NCI-H187 treated with DMSO at 0.1 percent for 48 hours (cell line): ENCODE measurements at places on chromosomes 7 and 10.

- no peak for DNase-seq
Observed at GRCh38 chr7:74708569-74709275, 51.2 kb downstream of the GTF2I start.

DNA sequence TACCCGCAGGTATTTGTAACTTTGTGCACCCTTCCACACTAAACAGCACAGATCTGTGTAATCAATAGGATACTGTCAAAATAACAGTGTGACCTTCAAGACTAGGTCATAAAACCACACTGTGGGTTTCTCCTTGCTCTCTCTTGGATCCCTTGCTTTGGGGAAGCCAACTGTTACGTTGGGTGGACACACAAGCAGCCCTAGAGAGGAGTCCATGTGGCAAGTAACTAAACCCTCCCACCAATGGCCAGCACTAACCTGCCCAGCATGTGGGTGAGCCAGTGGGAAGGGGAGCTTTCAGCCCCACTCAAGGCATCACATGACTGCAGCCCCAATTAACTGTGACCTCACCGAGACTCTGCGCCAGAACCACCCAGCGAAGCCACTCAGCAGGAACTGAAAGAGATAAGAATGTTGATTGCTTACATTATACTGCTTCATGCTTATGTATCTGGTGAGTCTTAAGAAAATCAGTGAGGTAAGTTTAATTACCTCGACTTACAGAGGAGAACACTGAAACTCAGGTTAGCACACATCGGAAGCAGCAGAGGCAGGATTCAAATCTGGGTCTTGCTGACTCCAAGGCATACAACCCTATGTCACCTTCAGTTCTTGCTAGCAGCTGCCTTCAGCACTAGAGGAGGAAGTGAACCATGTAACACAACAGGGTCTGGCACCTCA, 9.4 kb upstream of the ZC3HAV1 start:
- DNase-seq: peak; percentile 27

DNA sequence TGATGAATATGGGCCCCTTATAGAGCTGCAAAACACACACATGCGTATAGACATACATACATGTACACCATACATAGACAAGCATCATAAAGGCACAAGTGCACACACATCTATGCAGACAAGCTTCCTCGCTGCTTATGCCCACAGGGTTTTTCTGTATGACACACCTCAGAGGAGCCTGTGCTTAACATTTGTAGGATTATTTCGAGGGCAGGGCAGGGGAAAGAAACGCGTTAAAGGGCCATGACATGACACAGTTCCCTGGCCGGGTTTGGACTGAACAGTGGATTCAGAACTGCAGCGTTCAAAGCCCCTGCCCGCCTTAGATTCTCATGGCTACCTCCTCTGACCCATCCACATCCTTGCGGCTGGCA, 44.8 kb downstream of the CHST3 start:
- DNase-seq: no peak

DNA sequence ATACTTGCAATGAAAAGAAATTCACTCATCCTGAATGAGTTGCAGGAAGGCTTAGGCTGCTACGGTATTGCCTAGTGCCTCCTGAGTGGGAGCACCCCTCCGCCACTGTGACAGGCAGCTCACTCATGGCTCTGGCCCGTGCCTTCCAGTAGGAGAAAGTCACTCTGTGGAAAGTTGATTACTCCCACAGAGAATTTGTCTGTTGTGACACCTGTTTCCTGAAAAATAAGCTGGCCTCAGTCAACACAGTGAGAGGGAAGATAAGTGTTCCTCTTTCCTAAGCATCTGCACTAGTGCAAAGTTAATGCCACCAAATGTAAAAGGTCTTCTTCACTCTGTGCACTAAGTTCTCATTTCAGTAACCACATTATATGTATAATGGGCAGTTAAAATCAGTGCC, 158.8 kb upstream of the INHBA start:
- no peak for DNase-seq

DNA sequence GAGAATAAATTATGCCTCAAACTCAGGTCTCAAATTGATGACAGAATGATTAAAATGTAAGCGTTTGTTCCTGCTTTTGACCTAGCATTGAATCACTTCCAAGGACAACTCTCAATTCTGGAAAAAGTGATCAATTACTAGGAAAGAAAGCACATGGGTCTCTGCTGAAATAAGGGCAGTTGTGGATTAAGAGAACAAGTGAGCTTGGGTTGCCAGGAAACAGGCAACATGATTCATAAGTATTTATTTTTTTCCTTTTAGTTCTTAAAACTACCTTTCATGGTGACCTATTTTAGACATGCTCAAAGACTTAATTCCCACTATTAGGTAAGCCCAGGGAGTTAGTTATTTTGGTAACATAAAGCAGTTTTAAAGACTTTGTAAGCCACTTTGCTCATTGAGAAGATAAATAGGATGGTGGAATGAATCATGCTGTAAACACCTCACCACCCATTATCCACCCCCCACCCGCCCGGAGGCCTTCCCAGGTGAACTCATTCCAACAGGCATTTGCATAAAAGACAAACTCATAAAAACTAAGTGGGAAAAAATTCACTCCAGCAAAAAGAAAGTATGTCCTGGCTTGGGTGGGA, 728.3 kb downstream of the SORCS1 start:
- no peak for DNase-seq

- DNase-seq: no peak
Observed at GRCh38 chr10:114584419-114584818, 73.7 kb downstream of the ABLIM1 start.

DNA sequence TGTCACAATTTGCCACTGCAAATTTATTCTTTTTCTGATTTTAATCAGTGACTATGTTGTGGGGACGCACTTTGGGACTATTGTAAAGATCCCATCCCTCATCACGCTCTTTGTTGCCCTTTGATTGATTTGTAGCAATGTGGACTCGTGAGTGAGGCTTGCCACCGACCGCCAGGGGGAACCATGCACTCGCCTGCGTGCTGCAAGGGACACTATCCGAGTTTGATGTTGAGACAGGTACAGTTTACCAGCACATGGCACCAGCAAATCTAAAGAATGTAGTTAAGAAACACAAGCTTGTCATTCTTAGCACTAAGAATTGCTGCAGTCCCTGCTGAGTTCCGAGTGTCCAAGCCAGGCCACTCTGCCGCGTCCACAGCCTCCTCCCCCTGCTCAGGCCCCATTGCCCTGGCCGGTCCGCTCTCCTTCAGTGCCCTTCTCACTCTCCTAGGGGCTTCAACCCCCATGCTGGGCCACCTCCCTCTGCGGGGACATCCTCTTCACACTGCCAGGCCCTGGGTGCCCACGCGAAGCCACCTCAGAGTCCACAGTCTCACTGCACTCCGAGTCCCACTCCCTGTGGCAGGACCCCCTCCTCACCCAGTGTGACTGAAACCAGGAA, 2.0 kb upstream of the SFTPA2 start:
- no peak for DNase-seq

GRCh38 chr7:99381664-99382075, 7.1 kb downstream of the ARPC1B start:
- DNase-seq: no peak

DNA sequence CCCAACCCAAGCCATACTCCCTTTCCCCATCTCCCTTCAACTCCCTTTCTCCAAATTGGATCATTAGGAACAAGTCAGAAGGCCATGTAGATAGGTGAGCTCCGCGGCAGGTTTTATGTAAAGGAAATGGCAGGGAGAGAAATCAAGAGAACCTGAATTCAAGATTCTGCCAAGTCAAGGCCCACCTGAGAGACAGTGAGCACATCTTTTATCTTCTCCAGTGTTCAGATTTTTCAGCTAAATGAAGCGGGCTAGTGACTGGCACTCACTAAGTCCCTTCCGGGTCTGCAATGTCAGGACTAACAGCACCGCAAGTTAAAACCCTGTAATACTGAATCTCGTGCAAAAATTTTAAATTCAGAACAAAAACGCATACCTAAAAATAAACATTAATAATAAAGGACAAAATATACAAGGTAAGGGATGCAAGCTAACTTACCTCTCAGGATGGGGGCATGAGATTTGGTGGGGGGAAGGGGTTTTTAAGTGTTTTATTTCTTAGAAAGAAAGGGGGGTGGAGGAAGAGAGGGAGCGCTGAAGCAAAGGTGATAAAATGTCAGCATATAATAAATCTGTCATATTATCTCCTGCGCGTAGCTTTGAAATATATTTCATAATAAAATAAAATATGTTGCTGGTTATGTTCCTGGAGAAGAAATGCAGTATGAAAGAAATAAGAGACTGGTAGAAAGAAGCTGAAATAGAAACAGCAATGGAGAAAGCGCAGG, 17.6 kb downstream of the TCAF1 start:
- no peak for DNase-seq

DNA sequence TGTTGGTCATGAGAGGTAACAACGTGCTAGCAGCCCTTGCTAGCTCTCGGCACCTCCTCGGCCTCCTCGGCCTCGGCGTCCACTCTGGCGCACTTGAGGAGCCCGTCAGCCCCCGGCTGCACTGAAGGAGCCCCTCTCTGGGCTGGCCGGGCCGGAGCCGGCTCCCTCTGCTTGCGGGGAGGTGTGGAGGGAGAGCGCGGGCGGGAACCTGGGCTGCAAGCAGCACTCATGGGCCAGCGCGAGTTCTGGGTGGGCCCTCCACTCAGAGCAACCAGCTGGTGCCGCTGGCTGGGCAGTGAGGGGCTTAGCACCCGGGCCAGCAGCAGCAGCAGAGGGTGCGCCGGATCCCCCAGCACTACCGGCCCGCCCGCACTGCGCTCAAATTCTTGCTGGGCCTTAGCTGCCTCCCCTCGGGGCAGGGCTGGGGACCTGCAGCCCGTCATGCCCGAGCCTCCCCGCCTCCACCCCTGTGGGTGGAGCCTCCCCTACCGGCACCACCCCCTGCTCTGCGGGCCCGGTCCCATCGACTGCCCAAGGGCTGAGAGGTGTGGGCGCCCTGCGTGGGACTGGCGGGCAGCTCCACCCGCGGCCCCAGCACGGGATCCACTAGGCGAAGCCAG, 96.1 kb downstream of the PAXIP1 start:
- DNase-seq: no peak

GRCh38 chr10:130053561-130053960, 57.1 kb downstream of the C10orf143 start:
- no peak for DNase-seq

- no peak for DNase-seq
Observed at GRCh38 chr7:133303931-133304330, 51.1 kb downstream of the EXOC4 start.
